GM03348 (cell line): ENCODE measurements at places on chromosomes 5 and 9.

DNA sequence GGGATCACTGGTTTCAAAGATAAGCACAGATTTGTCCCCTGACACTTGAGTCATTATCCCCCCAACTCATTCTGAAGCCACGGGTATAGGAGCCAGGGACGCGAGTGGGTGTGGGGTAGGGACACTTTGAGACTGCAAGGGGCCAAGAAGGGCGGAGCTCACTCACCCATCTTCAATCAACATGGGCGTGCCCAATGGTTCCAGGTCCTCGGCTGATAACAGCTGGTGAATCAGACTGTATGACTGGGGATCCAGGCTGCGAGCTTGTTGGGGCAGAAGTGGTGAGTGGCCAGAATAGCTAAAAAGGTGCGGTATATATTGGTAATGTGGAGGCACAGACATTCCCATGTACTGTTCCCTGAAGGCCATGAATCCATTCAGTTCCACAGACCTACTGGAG lies 30.7 kb upstream of the NR5A1 start:
- DNase-seq = no peak

DNA sequence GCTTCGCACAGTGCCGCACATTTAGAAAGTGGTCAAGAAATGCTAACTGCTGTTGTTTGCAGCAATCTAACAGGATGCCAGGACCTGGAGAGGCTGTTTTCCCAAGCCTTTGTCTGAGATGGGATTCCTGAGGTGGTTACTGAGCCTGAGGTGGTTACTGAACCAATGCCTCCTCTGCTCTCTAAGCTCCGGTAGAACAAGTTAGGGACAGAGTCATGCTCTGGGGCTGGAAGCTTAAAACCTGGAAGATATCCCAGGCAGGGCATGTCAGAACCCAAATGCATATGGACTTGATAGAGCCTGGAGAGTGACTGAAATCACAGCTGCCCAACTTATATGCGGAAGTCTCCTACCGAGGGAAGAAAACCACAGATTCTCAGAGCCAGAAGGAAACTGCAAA lies 46.5 kb upstream of the FAT2 start:
- DNase-seq = no peak

DNA sequence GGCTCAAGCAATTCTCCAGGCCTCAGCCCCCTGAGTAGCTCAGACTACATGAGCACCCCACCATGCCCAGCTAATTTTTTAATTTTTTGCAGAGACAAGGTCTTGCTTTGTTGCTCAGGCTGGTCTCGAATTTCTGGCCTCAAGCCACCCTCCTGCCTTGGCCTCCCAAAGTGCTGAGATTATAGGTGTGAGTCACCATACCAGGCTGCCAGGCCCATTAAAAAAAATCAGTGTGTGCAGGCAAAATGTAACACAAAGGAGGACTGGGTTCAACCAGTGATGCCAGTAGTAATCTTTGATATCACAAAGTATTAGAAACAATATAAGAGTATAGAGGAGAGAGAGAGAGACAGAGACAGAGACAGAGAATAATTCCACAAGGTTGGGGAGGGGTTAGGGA lies 322.7 kb downstream of the MSX2 start:
- DNase-seq = no peak

DNA sequence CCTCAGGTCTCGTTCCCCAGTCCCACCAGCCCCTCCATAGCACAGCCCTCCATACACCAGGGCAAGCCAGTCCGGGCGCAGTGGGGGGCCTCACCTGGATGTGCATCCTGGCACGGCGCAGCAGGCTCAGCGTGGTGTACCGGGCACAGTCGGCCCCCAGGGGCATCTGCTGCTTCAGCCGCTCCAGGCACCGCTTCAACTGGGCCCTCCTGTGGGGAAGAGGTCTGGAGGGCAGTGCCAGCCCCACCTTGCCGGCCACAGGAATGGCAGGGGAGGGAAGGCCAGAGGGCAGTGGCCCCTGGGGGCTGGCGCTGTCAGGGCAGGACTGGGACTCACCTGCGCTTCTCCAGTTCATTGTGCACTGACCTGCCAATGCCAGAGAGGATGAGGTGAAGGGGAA lies 1.4 kb downstream of the MXD3 start:
- no peak for DNase-seq

- no peak for DNase-seq
Observed at GRCh38 chr9:84305497-84306131, 34.9 kb downstream of the SLC28A3 start.

GRCh38 chr9:132880324-132880661 lies 1.6 kb downstream of the SPACA9 start:
- no peak for DNase-seq

DNA sequence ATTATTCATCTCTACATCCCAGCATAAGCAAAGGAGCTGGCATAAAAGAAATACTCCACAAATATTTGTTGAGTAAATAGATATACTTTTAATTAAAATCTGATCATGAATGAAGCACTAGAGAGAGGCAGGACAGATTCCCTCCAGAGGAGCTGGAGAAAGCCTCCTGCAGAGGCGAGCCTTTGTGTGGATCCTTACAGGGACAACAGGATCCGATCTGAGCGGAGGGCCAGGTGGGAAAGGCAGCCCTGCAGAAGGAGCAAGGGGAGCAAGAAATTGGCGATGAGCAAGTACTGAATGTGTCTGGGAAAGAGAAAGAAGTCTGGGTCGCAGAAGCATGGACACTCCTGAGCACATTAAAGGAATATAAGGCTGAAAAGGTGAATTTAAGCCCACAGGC lies 69.4 kb downstream of the EBF1 start:
- DNase-seq = no peak

DNA sequence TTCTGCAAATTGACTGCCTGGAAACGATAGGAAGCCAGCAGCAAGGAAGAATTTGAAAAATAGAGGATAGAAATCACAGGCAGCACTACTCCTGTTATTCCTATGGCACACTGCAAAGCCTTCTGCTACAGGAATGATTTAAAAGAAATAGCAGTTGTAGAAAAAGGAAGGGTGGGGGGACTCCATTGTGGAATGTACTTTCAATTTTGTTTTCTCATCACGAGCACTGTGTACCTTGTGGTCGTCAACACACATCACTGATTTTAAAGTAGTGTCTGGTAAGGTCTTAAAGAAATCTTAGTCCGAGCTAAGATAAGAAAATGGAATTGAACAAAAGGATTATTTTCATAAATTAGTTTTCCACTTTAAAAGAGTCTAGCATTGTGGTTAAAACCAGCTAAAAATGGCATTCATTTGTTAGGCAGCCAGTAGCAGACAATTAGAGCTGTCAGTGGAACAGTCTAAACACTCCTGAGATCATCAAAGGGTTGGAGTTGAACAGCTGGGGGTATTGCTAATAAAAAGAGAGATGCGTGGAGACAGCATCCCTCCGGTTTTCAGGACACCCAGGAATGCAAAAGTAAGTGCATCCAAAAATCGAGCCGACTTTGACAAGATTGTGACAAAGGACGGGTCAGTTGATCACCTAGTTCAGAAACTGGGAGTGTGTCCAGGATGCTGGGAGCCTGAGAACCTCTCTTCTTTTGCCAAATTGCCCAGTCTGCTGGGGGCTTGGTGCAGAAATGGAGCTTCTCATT lies 97.8 kb upstream of the WWC1 start:
- DNase-seq = no peak

- no peak for DNase-seq
Observed at GRCh38 chr9:114235033-114235661, 79.8 kb downstream of the COL27A1 start.

DNA sequence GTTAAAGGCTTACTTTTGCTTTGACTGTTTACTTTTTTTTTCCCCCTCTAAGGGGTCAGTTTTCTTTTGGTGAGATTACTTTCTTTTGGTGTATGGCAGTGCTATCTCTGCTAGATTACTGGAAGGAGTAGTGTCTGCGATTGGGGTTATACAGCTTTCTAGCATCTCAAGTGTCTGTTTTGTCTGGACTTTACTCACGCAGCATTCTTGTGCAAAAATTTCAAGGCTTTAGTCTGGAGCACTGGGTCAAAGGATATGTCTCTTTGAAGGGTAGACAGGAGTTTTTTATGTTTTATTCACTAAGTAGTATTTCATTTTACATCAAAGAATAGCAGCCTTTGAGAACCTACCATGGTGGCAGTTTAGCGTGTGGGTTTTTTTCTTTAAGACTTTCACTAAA lies 52.6 kb downstream of the NDUFS4 start:
- DNase-seq = no peak

- no peak for DNase-seq
Observed at GRCh38 chr9:95757439-95757838, 118.1 kb upstream of the ERCC6L2 start.

- DNase-seq = no peak
Observed at GRCh38 chr9:85156652-85157051, 487.1 kb downstream of the NTRK2 start.

DNA sequence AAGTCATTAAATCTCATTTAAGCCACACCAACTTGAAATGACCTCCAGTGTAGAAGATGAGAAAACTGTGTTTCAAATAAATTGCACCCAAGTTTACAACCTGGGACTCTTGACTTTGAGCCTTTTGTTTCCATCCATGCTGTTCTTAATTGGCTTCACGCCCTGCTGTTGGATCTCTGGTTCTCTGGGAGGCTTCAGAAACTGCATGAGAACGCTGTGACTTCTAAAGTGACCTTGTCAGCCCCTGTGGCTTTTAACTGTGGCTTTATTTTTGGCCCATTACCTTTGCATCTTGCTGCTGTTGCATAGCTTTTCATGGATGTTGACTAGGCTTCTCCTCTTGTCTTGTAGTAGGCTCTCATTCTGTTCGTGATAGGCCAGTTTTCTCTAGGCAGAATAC lies 29.3 kb downstream of the TNFAIP8 start:
- no peak for DNase-seq

- no peak for DNase-seq
Observed at GRCh38 chr5:164359260-164360255, 854.1 kb downstream of the MAT2B start.

DNA sequence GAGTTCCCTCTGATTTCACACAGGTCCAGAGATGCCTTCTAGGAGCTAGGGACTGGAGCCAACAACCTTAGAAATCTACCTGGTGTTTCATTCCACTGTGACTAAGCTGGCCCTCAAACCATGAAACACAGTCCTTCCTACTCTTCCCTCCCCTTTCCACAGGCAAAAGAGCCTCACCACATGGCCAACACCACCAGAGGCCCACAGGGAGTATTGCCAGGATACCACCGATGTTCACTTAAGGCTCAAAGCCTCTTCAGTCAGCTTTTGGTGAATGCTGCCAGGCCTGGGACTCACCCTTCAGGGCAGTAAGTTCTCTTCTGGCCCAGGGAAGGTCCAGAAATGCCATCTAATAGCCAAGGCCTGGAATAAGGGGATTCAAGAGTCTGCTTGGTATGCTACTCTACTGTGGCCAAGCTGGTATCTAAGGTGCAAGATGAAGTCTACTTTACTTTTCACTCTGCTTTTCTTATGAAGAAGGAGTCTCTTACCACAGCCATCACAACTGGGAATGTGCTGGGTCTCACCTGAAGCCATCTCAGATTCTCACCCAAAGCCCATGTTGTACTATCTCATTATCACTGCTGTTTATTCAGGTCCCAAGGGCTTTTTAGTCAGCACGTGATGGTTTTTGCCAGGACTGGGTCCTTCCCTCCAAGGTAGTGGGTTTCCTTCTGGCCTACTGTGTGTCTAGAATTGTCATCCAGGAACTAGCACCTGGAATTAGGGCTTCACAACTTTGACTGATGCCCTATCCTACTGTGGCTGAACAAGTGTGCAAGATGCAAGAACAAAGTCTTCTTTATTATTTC lies 1018.4 kb downstream of the TAF11L14 start:
- DNase-seq = no peak

GRCh38 chr5:31383734-31384133 lies 148.2 kb downstream of the DROSHA start:
- no peak for DNase-seq

DNA sequence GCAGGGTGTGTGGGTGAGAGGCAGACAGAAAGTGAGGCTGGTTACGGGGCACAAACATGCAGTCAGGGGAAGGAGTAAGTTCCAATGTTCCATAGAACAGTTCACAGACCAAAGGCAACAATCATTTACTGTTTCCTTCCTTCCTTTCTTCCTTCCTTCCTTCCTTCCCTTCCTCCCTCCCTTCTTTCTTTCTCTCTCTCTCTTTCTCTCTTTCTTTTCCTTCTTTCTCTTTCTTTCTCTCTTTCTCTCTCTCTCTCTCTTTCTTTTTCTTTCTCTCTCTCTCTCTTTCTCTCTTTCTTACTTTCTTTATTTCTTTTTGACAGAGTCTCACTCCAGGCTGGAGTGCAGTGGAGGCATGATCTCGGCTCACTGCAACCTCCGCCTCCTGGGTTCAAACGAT lies 125.8 kb upstream of the LPCAT1 start:
- DNase-seq = no peak

- no peak for DNase-seq
Observed at GRCh38 chr5:2003690-2004365, 121.1 kb upstream of the IRX4 start.

DNA sequence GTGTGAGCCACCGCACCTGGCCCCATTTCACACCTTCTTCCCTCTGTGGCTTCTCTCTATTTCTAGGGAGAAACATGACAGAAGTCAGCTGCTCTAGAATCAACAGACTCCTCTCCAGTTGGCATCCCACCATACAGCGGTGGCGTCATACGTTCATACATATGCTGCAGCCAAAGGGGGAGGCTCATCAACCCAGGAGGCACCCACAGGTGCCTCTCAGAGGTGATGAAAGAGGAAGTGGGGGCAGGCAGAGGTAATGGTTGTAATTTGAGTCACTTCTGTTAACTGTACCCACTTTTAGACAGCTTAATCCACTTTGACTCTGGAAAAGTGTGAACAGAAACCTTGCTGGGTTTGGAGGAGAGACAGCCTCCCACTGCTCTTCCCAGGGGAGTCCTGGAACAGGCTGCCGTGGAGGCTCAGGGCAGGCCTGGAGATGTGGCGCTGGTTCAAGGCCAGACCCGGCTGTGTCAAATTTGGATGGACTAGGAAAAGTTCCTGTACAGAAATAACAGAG lies 47.3 kb upstream of the SUB1 start:
- DNase-seq = no peak

DNA sequence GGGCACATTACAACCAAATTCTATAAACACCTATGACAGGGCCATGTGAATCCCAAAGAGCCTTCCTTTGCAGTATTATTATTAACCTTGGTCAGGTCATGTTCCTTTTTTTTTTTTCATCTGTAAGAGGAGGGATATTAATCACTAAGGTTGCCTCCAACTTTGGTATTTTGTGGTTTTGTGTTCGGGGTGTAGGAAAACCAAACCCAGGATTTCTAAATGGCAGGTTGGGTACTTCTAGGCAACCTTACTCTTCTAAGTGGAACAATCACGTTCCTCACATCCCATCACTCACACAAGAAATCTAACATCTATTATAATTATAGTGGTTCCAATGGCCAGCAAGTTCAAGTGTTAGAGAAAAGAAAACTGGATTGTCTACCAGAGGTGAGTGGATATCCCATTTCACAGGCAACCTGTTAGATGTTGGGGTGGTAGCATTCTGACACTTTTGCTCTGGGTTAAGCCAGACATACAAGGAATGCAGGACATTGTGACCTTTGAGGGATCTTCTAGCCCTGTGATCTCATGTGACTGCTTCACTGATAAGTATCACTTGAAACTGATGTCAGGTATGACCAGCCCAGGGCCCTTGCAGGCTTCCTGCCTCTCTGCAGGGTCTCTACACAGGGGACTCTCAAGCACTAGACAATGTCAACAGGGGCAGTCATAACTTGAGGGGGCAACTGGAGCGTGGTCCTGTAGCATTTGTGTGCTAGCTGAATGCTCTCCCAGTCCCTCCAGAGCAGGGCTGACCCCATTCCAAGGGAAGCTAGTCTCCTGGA lies 126.2 kb upstream of the VLDLR start:
- no peak for DNase-seq
